ENCODE measurements at places on chromosomes 5 and 9.

DNA sequence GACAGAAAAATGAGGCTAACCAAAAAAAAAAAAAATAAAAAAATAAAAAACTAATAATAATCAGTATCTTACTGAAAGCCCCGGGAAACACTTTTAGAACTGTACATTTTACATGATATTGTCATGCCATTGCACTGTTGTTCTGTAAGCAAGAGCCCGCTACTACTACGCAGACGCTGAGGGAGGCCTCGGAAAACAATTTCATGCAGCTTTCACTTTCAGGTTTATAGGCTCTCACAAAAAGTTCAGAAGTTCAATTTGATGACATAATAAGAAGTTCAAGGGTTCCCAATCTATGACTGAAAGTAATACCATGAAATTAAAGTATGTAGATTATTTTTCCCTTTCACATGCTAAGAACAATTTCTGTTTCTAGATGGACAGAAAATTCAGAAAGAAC is 318.3 kb upstream of the ITGA1 start:
- no peak for DNase-seq

- no peak for DNase-seq
These were observed 1.9 kb upstream of the CEMIP2 start for GRCh38 chr9:71770170-71770569.

GRCh38 chr5:9553561-9553960 is 7.7 kb upstream of the SEMA5A start:
- DNase-seq = no peak

DNA sequence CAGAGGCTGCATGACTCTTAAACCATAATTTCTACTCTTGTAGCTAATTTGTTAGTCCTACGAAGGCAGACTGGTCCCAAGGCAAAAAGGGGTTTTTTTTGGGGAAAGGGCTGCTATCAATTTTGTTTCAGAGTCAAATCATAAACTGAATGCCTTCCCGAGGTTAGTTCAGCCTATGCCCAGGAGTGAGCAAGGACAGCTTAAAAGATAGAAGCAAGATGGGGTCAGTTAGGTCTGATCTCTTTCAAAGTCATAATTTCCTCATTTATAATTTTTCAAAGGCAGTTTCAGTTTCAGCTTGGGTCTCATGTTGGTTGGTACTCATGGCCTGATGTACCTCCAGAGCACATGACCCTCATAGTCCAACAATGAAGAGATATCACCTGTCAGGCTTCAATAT is 7.9 kb upstream of the RXFP3 start:
- DNase-seq = no peak

DNA sequence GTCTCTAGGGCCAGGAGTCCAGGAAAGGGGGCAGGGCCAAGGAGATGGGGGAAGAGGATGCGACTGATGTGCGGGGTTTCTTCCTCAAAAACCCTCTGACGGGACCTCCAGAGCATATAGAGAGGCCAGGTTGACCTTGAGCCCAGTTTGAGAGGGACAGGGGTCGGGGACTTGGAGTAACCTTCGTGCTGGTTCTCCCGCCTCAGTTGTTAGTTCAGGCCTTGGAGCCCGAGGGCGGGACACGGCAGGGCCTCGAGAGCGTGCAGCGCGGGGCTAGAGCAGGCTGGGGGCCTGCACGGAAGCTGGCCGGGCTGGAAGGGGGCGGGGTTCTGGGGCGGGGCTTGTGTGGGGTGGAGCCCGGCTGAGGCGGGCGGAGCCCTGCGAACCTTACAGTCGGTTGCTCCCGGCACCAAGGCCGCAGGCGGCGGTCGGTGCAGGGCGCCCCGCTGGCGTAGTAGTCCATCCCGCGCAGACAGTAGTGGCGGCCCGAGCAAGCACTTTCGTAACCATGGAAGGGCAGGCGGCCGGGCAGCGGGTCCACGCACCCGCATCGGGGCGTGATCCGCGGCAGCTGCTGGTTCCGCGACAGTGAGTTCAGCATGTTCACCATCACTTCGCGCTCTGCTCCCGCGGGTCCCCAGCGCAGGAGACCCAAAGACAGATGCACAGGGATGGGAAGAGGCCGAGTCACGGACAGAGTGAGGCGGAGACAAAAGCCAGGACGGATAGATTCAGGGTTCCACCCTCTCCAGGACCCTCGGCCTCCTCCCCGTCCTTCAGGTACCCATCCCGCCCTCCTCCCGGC is 4.0 kb upstream of the MYORG start:
- peak; percentile 74 for DNase-seq

DNA sequence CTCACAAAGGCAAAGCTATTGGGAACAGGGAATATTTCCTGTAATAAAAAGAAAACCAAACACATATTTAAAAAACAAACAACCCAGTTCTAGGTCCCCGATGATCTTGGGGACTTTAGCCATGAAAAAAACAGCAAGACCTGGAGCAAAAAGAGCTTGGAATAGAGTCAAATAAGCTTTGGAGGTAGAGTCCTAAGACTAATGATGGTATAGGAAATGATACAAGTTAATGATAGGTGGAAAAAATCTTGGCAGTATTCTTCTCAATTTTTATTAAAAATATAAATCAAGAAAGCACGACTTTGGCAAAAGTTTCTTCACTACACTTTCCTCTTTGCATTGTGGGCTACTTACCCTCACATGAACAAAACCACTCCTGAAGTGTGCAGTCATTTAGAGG is 481.5 kb downstream of the EBF1 start:
- no peak for DNase-seq

GRCh38 chr5:2190549-2190948 is 307.8 kb upstream of the IRX4 start:
- no peak for DNase-seq

GRCh38 chr5:157188270-157188669 is 7.6 kb downstream of the ITK start:
- DNase-seq = no peak

GRCh38 chr5:108634010-108634616 is 113.6 kb upstream of the FER start:
- peak; percentile 36 for DNase-seq

DNA sequence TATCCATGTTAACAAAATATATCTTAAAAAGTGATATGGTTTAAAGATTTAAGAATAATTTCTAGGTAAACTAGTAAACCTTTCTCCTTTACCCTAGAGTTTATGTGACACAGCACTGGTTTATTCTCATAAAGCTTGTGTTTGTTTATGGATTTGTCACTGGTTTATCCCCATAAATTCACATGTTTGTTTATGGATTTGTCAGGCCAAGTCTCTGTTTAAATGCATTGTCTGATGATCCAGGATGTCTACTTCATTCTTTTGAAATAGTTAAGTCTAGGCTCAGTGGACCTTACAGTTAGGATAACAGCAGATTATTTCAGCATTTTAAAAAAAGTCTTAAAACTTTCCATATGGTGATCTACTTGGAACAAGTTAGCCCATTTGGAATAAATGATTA is 334.0 kb downstream of the ARRDC3 start:
- DNase-seq = no peak

- no peak for DNase-seq
These were observed 99.2 kb downstream of the PSAT1 start for GRCh38 chr9:78396087-78396486.

DNA sequence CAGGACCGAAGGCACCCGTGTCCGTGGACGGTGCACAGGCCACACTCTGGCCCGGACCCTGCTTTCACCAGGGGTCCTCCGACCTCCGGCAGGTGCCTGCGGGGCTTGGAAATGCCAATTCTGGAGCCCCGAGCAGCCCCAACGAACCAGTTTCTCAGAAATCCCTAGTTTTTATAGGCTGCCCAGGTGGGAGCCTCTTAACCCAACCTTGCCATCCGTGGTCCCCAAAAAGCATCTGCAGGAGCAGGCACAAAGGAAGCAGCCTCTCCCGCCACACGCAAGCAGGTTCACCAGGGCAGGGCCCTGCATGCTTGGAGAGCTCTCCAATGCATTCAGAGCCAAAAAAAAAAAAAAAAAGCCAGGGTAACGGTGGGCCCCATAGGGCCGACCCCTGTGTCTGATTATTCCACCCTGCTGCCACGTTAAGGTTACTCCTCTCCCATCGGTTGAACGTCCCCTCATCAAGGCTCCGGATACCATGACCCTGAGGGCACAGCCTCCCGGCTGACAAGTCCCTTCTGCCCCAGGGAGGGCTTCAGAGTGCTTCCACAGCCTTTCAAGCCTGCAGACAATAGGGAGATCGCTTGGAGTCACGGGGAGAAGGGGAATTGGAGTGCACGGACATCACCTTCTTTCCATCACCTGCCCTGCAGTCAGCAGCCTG is 796 bp upstream of the TPRN start:
- DNase-seq = no peak

DNA sequence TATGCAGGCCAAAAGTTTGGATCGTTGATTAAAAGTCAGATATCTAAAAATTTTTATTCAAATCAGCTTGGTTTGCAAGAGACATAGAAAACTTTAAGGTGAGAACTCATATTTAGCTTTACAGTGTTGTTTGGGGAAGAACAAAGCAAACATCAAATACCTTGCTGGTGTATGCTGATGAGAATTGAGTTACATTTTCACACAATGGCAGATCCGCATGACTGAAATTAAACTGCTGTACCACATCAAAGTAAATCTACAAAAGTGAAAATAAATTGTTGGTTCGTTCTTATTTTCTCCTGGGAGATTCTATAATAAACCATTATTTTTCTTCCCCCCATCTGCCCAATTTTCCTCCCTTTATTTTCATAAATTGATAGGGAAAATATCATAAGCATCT is 198.2 kb upstream of the PCSK5 start:
- no peak for DNase-seq

DNA sequence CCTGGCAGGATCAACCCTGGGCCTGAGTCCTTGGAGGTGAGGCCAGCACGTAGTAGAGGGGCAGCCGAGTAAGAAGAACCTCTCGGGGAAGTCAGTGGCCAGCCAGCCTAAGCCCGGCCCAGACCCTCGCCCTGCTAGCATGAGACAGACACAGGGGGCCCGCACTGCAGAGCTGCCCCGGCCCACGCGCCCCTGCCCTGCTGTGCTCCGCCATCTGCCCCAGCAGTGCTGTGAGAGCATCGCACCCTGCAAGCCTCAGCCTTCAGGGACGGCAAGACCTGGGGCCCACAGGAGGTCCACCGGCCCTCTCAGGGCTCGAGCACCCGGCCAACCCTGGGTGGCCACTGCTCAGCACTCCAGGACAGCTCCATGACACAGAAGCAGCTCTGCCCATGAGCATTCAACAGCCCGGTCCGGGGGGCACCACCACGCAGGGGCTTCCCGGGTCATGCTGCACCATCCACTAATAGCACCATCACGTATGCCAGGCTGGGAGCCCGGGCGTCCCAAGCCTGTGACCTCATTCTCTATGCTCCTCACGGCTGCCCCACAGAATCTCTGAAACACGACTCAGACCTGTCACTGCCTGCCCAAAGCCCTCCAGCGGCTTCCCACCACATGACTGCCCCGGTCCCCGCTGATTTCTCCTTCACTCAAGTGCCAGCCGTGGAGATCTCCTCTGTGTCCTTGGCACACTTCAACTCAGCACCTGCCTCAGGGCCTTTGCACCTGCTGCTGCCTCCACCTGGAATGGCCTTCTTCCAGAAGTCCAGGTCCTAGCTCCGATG is 38.1 kb downstream of the ADAMTS2 start:
- no peak for DNase-seq

GRCh38 chr5:65858316-65858715 is 68.1 kb upstream of the ERBIN start:
- peak; percentile 31 for DNase-seq

DNA sequence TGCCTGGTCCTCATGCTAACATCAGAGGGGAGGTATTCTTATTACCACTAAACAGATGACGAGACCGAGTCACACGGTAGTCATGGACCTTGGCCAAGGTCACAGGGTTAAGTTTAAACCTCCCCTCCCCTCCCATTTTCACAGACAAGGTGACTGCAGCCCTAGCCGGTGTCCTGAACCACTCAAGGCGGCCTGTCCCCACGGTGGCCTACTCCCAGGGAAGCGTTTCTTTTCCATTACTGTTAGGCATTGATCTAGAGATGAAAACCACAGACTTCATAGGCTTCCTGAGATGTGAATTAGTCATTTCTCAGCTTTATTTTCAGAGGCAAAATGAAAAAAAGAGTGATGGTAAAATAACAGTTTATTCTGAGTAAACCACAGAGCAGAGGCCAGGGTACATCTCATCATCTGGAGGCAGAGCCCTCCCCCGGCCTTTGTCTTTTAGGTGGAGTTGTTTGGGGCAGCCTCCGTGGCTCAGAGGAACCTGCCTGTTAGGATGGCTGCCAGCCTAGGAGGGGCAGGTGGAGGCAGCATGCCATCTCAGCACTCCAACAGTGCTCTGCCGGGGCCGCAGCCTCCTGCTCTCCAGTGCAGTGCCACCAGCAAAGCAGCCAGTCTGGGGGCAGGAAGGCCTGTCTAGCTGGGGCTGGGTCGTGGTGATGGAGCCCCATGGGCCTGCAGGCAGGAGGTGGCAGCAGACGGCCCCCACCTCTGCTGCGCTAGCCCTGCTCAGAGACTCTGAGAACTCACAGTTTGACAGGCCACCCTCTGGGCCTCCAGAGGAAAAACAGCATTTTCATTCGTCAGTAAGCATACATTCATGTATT is 71.2 kb downstream of the RAPGEF1 start:
- peak; percentile 68 for DNase-seq

GRCh38 chr5:143992496-143992895 is 178.0 kb downstream of the YIPF5 start:
- DNase-seq = no peak

DNA sequence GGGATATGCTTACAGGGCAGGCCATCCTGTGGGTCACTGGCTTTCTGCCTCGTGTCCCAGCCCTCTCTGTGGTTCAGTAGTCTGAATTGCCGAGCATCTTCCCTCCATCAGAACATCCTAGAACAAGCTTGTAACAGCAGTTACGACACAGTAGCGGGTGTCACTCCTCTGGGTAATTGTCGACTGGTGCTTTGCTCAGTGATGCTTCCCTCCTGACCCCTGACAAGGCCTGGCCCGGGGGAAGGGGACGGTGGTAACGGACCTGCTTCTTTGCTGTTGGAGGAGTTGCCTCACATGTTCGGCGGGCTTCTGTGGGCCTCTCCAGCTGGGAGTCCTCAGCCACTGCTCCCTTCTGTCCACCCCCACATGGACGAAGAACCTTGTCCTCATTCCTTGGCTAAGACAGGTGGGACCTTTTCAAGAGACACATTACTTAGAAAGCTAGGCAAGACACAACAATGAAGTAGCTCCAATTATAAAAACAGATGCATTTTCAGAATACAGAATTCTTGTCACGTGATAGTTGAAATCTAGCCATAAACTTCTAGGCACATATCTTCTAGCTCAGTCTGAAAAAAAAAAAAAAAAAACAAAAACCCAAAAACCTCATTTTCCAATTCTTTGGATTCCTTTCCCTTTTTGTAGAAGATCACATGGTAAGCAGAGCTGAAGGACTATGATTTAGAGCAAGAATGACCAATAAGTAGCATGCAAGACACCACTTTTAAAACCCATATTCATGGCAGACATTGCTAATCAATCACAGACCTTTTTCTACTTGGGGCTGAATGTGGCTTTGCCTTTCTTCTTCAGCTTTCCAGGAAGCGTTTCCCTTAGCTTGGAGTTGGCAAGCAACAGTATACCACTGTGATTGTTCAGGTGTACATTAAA is 25.0 kb downstream of the HMCN2 start:
- DNase-seq = peak; percentile 59

DNA sequence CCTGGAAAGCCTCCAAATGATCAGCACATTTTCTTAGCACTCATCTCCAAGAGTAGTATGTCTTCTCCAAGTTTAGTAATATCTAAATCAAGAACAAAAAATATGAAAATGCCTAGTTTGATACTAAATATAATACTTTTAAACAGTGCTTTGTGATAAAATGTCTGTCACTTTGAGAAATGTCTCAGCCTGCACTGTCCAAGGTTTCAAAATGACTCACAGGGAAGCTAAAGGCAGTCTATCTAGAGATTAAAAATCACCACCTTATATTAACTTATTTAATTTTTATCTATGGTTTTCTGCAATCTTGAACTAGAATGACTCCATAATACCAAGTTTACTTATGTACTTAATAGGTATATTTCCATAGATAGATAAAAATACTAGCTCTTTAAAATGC is 633.0 kb upstream of the C9orf72 start:
- no peak for DNase-seq

GRCh38 chr5:6772886-6773285 is 59.7 kb downstream of the TENT4A start:
- no peak for DNase-seq

All from fibroblast of skin of abdomen (primary cell).